ENCODE measurements at places on chromosomes 13 and 19.
A peak's percentile ranks its signal among the peaks of the same experiment; 100 is the strongest.

GRCh38 chr13:114154476-114154875, 22.1 kb upstream of the RASA3 start:
- no peak for DNase-seq

- DNase-seq: no peak
Observed at GRCh38 chr19:56308792-56309191, 5.8 kb downstream of the ZSCAN5A start.

- DNase-seq: no peak
Observed at GRCh38 chr13:25046274-25046984, 49.5 kb upstream of the PABPC3 start.

DNA sequence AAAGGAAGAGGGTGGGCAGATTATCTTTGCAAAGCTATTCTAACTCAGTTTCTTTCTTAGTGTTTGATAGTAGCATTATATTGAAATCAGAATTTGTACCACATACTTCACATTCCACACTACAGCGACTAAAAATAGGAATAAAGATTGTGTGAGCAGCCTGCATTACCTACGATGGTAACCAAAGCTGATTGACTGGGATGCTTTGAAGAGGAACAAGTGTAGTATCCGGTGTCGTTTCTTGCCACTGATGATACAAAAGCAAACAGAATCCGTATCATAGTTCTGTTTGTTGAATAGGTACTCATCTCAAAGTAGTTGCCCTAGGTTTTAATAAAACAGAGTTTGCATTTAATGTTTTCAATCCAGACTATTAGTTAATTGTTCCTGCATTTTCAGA, 51.2 kb downstream of the FLT3 start:
- DNase-seq: no peak

- peak; percentile 66 for DNase-seq
Observed at GRCh38 chr13:98999639-98999952, 21.7 kb upstream of the DOCK9 start.

DNA sequence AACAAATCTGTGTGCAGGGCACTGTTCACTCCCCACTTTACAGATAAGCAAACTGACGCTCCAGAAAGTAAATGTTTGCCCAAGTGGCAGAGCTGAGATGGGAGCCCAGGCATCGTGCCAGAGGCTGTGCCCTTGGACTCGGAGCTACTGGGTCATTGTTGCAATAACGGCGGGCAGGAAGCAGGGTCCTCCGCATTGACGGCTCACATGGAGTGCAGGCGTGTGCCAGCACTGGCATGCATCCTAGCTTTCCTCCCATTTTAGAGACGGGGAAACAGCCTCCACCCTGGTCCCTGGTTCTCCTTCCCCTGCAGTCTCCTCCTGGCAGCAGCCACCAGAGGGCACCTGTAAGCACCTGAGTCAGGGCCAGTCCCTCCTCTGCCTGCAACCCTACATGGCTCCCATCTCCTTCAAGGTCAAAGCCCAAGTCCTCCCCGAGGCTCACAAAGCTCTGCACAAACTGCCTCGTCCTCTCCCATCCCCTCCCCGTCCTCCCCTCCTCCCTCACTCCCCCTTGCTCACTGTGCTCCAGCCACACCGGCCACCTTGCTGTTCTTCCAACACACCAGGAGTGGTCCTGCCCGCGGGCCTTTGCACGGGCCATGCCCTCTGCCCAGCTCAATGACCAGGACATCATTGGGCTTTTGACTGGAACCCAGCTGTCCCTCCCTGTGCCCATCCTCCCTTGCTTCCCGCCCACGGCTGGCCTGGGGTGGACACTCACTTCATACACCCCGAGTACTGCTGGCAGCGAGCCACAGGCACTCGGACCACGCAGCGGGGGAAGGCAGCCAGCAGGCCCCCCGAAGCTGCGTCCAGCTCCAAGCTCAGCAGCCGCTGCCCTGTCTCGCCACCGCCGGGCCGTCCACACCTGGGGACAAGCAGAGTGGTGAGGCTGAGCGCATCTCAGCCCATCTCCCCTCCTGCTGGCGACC, 7.7 kb upstream of the LRG1 start:
- DNase-seq: no peak

DNA sequence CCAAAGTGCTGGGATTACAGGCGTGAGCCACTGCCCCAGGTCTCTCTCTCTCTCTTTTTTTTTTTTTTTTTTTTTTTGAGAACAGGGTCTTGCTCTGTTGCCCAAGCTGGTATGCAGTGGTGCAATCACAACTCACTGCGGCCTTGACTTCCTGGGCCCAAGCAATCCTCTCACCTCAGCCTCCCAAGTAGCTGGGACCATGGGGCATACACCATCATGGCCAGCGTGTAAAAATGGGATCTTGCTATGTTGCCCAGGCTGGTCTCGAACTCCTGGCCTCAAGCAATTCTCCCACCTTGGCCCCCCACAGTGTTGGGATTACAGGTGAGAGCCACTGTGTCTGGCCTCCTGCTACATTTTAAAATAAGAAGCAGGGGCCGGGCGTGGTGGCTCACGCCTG, 19.1 kb upstream of the FBN3 start:
- no peak for DNase-seq

DNA sequence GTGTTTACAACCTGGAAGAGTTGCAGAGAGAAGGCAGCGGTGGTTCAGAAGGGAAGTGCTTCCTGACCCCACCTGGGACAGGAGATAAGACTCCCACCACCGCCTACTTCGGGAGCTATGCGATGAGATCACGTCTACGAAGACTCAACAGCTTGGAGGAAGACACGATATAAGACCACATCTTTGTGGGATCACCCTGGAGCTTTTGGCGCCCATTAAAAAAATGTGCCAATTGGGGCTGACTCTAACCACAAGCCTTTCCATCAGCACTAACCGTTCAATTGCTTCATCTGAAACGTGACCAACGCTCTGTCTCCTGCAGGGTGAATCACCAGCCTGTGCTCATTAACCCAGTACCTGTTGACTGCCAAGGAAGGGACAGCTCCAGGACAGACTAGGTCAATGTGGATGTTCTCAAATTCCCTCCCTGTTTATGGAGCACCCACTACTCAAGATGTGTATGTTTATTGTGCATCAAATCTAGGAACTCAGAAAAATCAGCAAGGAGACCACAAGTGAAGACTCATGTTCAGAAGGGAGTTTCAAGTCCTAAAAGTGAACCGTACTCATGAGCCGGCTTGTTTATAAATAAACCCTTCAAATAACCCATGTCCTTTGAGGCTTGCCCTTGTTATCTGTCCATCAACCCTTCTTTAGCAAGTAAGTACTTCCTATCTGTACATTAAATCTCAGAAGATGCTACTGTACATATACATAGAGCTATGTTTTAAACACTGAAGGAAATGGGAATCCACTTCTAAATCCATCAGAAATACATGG, 67.5 kb downstream of the LATS2 start:
- DNase-seq: no peak

DNA sequence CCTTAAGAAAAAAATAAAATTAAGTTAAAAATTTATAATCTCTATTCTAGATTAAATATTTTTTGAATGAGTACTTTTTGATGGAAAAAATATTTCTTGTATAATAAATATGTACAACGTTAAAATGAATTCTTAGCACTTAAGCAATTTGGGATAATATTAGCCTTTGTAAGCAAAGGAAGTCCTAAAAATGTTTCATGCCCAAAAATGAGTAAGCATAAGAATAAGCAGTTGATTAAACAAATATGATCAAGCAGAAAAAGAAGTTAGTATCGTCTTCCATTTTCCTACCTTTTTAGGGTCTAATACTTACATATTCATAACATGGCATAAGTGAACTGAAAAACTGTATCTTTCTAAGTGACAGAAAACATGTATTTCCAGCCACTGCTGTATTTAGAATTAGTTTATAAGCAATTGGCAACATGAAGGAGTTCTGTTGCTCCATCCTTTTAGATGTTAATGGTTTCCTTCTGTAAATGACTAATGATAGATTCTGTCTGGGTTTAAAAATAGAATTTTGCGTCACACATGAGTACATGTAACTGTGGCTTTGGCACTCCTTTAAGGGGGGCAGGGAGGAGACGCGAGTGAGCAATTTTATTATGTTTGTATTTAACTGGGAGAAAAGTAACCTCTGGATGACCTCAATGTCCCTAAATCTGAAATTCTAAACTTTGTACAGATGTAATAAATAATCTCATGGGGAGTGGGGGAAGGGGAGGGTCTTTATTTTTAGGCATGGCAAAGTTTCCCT, 237.4 kb downstream of the RGCC start:
- DNase-seq: peak; percentile 97

GRCh38 chr13:102707467-102707866, 12.6 kb upstream of the METTL21C start:
- peak; percentile 98 for DNase-seq

- DNase-seq: no peak
Observed at GRCh38 chr13:27352698-27353097, 71.7 kb upstream of the GTF3A start.

DNA sequence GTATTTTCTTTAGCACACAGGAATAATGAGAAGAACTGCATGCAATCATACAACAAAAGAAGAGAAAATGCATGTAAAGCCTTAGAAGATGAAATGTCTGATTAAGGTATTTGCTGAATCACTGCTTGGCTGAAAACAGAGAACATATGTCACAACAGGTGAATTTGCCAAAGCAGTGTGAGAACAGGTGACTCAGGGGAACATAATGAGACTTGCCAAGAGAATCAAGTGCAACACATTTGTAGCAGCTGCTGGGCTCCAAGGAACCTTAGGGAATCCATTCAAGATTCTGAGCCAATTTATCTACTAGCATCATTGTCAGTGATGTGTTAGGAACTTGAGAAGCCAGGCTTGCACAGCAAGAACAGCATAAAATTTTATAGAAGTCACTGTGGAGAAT, 273.1 kb downstream of the PCDH20 start:
- no peak for DNase-seq

DNA sequence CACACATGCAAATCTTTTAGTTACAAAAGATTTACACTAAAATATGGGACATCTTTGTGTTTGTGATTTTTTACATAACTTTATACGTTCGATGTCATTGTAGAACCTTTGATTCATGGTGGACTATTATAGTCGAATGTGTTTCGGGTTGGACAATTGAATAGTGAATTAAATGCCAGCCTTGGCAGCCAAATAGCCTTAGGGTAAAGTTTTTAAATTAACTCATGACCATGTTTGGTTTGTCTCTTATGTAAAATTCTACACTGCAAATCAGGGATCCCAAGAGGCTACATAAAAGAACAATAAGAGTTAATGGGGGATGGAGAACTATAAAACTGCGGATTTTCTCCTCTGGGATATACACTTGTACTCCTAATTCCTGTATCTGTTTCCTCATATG, 1735.6 kb upstream of the SPRY2 start:
- no peak for DNase-seq

- DNase-seq: no peak
Observed at GRCh38 chr13:86438034-86438433, 638.8 kb upstream of the SLITRK6 start.

- DNase-seq: no peak
Observed at GRCh38 chr13:94323764-94324758, 155.4 kb downstream of the DCT start.

GRCh38 chr19:51427201-51427600, 9.8 kb upstream of the SIGLEC10 start:
- DNase-seq: no peak

DNA sequence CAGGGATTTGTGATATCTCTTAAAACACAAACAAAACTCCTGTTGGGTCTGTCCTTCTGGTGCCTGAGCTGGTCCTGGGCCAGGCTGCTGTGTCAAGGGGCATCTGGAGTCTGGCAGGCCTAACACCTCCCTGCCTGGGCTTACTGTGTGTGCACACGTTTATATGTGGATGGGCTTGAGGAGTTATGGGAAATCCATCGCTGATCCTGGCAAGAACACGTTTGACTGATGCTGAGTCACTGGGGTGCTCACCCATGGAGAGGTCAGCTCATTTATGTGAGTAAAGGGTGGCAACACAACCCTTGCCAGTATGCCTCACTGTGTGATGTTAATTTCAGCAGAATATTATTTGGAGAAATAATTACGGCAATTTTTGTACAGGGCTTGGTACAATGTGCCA, 44.5 kb upstream of the PCDH8 start:
- DNase-seq: no peak

DNA sequence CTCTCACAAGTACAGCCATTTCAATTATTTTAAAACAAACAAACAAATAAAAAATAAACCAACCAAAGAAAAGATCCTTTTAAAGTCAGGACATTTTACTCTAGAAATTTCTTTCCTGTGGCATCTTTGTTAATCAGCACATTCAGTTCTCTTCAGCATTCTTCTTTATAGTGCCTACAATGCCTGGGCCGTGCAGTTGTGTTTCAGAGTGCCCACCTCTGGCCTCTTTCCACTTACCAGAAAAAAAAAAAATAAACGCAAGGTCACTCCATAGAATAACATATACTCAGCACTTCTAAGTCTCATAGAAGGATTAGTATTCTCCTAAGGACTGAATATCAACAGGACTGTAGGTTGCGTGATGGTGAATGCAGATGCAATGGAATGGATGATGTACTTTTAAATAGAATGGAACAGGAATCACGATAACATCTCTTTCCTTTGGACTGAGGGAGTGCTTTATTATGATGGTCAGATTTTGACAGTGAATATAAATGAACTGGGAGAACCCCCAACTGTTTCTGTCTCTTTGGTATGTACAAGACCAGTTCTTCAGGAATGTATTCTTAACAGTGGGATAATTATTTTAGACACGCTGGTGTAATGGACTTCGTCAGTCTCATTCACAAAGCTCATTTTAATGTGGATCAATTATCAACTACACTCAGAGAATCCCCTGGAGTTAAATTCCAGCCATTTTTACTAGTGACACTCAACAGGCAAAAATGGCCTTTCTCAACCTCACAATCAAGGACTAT, 125.0 kb upstream of the NBEA start:
- DNase-seq: no peak

- no peak for DNase-seq
Observed at GRCh38 chr19:50536662-50537305, 23.1 kb upstream of the ASPDH start.

GRCh38 chr13:28423010-28423409, 71.9 kb downstream of the FLT1 start:
- no peak for DNase-seq

GRCh38 chr13:32905063-32905863, 111.0 kb upstream of the KL start:
- no peak for DNase-seq

DNA sequence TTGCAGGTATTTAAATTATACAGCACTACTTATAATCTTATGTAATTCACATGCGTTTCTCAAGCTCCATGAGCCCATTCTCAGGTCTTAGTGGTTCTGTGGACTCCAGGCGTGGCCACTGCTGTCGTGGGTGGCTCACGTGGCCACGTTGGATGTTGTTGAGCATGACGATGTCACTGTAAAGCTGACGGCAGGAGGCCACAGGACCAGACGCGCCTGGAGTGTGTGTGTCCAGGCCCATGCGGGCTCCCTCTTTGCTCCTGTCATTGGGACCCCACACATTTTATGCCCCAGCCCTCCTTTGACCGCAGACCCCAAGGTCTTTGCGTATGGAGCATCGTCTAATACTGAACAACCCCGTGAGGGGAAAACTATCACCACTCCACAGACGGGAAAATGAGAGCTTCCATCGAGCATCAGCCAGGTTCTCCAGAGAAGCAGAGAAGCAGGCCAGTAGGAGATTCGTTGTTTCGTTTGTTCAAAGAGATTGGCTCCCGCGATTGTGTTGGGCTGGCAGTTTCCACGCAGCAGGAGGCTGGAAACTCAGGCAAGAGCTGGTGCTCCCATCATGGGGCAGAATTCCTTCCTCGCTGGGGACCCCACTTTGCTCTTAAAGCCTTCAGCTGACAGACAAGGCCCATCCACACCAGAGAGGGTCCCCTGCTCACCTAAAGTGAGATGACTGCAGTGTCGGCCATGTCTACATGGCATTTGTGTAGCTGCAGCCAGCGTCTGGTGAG, 129.3 kb upstream of the SPACA7 start:
- no peak for DNase-seq

Measured in fibroblast of the aortic adventitia (primary cell).